Kidney glomerular epithelial cell (primary cell): ENCODE measurements at places on chromosomes 13 and 19.
A peak's percentile ranks its signal among the peaks of the same experiment; 100 is the strongest.

- no peak for DNase-seq
Observed at GRCh38 chr13:109611912-109612691, 174.3 kb downstream of the IRS2 start.

GRCh38 chr13:50126993-50127725 lies 111.9 kb downstream of the KCNRG start:
- no peak for DNase-seq

- DNase-seq, result no peak
Observed at GRCh38 chr13:100459747-100460146, 128.8 kb downstream of the GGACT start.

GRCh38 chr19:49844138-49845095 lies 6.5 kb upstream of the PTOV1 start:
- DNase-seq, result no peak

DNA sequence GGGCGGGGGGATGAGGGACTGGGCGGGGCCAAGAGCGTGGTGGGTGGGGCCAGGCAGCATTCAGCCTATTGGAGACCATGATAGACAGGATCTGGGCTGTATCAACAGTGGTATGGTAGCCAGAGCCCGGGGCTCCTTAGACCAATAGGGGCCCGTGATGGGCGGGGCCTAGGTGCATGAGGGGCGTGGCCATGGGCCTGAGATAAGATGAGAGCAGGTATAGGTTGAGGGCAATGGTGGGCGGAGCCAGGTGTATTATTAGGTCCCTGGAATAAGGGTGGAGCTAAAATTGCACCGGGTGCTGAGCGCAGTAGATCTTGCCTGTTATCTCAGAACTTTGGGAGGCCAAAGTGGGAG lies 5.3 kb downstream of the ABCA7 start:
- no peak for DNase-seq

DNA sequence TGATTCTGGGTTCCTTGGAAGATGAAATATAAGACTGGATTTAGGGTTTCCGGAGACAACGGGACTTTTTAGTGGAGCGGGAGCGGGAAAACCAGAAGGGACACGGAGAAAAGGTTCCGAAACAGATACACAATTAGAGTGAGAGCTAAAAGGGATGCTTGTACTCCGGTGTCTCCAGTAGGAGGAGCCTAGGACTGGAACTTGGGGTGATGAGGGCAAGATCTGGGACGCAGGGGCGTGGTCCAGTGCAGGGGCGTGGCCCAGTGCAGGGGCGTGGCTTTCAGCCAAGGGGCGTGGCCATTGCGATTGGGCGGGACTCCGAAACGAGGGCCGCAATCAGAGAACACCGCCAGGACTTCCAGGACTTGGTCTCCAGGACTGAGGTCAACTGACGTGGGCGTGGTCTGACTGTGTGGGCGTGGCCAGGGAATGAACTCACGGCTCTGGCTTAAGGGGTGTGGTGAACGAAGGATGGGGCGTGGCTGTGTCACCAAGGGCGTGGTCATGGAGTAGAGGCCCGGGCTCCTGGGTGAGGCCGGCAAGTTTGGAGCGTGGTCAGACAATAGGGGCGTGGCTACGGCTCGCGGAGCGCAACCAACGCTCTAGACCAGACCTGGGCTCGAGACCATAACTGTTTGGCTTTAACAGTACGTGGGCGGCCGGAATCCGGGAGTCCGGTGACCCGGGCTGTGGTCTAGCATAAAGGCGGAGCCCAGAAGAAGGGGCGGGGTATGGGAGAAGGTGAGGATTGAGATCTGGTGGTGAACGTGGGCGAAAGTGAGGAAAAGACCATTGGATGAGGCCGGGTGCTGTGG lies at the start of gene DKKL1:
TSS of gene DKKL1 (plus strand) at position 610 of the 815 bp plus-strand sequence. CDS start at position 732, 122 bp downstream.
- peak; percentile 99 for DNase-seq

- DNase-seq, result no peak
Observed at GRCh38 chr13:94968040-94968756, 255.9 kb upstream of the SOX21 start.

GRCh38 chr13:53569453-53569852 lies 540.8 kb downstream of the OLFM4 start:
- DNase-seq, result no peak

- DNase-seq, result no peak
Observed at GRCh38 chr13:31674051-31674450, 65.3 kb upstream of the RXFP2 start.

DNA sequence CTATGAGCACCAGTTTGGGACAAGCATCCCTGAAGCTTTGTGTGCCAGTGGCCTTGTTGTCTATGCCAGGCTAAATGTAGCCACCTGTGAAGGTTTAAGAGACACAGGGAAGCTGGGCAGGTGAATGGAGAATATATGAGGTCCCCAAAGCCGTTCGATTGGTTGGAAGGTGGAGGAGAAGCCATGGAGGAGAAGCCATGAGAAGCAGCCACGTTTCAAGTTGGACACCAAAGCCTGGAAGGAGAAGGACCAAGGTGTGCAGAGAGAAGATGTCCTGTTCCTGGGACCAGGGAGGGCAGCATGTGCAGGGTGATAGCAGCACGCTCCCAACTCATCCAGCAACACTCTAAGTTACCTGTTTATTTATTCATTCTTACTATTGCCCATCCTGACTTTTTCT lies 432.3 kb upstream of the TSHZ3 start:
- no peak for DNase-seq

DNA sequence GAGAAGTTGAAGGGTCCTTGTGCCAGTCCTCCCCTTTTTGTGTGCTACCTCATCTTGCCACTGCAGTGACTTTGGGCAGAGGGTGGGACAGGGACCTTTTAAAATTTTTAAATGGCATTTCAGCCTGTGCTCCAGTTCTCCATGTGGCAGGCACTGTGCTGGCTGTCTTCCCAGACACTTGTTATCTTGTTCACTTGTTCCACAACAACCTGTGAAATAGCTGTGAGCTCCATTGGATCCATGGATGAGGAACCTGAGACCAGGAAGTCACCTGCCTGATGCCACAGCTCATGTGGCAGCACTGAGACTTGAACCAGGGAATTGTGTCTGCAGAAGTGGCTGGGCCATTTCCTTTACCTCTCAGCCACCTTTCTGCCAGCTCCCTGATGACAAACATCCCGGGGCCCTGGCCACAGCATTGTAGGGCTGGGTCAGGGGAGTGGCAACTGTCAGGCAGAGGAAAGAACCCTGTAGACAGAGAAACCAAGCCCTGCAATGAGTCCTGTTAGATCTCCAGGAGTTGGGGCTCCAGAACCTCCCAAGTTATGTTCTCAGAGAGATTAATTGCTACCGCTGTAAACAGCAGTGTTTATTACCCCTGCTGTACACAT lies 6.4 kb downstream of the EGLN2 start:
- DNase-seq, result no peak

DNA sequence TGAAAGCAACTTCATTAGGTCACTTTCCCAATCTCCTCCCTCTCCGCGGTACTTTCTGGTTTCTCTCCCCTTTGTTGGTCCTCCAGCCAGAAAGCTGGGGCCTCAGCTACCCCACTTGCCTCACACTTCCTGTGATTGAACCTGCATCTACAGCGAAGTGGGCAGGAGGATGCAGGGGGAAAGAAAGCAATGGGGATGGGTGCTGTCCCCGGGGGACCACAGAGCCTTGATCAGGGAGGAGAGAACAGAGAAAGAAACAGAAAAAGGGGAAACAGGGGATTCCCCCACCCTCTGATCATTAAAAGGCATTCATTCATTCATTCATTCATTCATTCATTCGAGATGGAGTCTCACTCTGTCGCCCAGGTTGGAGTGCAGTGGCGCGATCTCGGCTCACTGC lies 74.2 kb downstream of the TRPM4 start:
- DNase-seq, result no peak

DNA sequence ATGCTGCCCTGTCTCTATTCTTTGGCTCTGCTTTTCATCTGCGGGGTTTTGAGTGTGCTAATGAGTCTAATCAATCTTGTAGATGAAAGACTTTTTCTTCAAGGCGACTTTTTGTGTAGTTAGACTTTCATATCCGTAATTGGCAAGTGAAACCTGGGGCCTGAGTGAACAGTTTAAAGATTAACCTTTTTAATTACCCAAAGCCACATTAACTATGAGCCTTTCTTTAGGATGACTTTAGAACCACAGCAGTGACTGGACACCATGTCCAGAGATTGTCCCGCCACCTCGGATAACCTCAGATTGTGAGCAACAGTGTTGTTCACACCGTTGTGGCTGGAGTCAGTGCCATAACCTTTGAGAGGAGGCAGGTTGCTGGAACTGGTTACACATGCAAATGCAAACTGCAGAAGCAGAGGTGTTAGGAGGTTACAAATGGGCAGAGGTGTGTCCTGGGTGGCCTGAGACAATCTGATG lies 58.7 kb downstream of the SIAH3 start:
- DNase-seq, result no peak

DNA sequence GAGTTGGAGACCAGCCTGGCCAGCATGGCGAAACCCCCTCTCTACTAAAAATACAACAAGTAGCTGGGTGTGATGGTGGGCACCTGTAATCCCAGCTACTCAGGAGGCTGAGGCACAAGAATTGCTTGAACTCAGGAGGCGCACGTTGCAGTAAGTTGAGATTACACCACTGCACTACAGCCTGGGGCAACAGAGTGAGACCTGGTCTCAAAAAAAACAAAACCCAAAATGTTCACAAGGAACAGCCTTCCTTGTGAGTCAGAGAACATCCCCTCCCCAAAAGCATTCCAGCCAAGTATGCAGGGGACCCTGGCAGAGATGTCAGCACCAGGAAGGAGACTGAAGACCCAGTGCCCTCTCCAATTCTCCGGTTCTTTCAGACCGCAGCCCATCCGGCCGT lies 314.9 kb upstream of the TSHZ3 start:
- no peak for DNase-seq
